Osteocyte (in vitro differentiated cells): ENCODE measurements at places on chromosomes 5 and 9.

GRCh38 chr5:107553117-107553555, 117.6 kb downstream of the EFNA5 start:
- DNase-seq: no peak

GRCh38 chr5:154190595-154191304, at the start of gene GALNT10:
Gene GALNT10 (plus strand): TSS chr5:154190733. CDS start chr5:154190867, 134 bp downstream.
- DNase-seq: no peak

DNA sequence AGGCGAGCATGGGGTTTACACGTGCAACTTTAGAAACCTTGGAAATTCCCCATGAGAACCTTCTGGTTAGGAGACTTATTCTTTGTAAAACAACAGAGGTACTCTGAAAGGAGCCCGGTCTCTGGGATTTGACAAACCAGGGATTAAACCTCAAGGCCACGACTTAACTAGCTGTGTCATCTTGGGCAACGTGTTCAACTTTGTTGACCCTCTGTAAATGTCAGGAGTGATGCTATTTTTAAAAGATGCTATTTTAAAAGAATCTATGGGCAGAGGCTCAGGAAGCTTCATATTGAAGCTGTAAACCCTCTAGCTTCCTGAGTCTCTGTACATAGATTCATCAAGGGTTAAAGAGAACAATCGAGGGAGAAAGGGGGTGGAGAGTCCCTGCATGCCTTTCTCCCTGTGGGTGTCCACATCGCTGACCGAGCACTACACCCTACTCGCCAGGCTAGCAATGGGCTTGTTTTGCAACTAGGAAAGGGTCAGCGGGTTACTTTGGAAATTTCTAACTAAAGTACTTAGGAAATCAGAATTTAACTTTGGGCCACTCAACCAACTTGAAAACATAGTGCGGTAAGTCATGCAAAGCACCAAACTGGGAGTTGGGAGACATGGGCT, 2.1 kb downstream of the SLC36A2 start:
- DNase-seq: peak; percentile 57

- no peak for DNase-seq
Measured at GRCh38 chr9:27181381-27181780, 72.4 kb downstream of the TEK start.

DNA sequence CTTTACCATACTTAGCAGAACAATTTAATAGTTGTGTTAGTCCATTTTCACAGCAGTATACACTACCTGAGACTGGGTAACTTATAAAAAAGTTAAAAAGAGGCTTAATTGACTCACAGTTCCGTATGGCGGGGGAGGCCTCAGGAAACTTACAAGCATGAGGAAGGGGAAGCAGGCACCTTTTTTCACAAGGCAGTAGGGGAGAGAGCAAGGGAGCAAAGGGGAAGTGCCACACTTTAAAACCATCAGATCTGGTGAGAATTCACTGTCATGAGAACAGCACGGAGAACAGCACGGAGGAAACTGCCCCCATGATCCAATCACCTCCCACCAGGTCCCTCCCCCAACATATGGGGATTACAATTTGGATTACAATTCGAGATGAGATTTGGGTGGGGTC, 269.9 kb downstream of the MTRR start:
- no peak for DNase-seq

DNA sequence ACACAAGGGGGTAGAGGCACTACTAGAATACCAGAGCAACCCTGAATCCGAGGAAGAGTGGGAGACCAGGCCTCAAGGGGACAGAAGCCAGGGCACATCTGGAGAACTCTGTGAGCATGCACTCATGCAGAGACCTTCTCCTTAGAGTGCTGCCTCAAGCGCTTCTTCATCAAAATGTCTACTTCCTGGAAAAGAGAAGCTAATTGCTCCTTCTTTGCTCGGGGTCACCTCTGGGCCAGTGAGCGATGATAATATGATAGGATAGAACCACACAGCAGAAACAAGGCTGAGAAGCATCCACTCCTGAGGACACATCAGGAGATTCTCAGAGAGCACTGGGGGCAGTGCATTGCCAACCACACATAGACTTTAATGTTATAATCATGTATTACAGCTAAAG, 23.7 kb upstream of the LMNB1 start:
- DNase-seq: no peak

- DNase-seq: no peak
Measured at GRCh38 chr9:123695386-123695785, 234.5 kb downstream of the DENND1A start.

DNA sequence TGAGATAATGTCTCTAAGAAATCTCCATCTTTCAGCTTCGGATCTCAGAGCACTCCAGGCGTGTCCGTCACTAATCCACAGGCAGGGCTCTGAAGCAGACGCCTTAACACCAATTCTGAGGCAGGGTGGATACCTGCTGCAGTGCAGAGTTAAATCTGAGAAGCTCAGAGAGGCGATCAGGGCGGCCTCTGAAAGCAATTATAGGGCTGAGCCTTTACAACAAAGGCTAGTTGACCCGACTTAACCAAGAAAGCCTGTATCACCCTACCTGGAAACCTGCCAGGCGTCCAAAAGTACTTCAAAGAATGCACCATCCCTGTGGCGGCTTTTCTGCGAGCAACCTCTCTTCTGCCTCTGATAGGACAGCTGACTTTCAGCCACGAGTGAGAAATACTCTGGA, 134.8 kb upstream of the MSX2 start:
- DNase-seq: no peak

GRCh38 chr5:139374909-139375308, 8.2 kb downstream of the SLC23A1 start:
- DNase-seq: no peak

GRCh38 chr9:100725371-100725770, 147.5 kb downstream of the CAVIN4 start:
- no peak for DNase-seq

DNA sequence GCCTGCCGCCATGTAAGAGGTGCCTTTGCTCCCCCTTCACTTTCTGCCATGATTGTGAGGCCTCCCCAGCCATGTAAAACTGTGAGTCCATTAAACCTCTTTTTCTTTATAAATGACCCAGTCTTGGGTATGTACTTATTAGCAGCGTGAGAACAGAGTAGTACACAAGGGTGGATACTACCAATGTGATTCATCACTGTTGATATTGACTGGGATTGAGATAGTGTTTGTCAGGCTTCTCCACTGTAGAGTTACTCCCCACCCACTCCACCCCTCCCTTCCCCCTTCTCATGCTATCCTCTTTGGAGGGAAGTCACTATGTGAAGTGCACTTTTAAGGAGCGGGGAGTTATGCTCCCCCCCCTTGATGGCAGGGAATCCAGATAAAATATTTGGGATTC, 11.4 kb upstream of the CRHBP start:
- no peak for DNase-seq

GRCh38 chr5:174323878-174324281, 278.4 kb downstream of the NSG2 start:
- DNase-seq: no peak
